Peyer's patch (tissue), 4 donors: ENCODE measurements at places on chromosomes 6 and 20. TPM values are rescaled to one million over a fixed set of nuclear protein-coding genes. Genes with fewer than 3 reads are reported as not detected.

ULBP1 gene
- total RNA-seq, result not detected

SIRPB2 gene
- total RNA-seq, result not detected

- H3K27ac ChIP-seq, result no peak overlapping the region
- DNase-seq, result peak; percentile 44
These were observed 69.6 kb downstream of the PYGB start for GRCh38 chr20:25317351-25318075.

DNA sequence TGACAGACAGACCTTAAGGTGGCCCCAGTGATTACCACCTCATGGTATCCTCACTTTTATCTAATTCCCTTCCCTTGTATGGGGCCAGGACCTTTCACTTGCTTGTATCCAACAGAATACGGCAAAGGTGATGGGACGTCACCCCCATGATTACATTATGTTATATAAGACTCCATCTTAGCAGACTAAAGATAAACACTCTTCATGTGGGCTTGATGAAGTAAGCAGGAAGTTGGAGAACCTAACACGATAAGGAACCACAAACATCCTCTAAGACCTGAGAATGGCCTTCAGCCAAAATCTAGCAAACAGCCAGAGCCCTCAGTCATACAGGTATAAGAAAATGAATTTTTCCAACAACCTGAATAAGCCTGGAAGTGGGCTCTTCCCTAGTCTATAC is 8.0 kb downstream of the SLC17A3 start:
- no peak for DNase-seq
- H3K4me3 ChIP-seq, result no peak overlapping the region
- no peak overlapping the region for H3K27ac ChIP-seq
- no peaks in the 10 kb centered on the region for H3K36me3 ChIP-seq
- H3K27me3 ChIP-seq, result no peaks in the 10 kb centered on the region

DNA sequence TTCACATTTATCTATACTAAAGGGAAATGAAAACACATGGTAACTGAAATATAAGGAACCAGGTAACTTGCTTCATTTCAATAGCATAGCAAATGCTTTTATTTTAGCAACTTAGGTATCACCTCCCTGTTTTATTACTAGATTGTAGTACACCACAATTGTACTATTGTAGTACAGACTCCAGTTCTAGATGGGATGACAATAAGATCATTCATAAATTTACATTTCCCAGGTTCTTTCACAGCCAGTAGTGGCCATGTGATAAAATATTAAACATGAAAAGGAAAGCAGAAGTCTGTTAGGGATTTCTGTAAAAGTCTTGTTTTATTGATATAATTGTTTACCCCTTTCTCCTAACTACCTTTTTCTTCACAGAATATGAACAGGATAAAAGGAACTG is 97.2 kb downstream of the LMBRD1 start:
- no peak overlapping the region for H3K27ac ChIP-seq
- no peak overlapping the region for H3K4me3 ChIP-seq
- no peak for DNase-seq

DNA sequence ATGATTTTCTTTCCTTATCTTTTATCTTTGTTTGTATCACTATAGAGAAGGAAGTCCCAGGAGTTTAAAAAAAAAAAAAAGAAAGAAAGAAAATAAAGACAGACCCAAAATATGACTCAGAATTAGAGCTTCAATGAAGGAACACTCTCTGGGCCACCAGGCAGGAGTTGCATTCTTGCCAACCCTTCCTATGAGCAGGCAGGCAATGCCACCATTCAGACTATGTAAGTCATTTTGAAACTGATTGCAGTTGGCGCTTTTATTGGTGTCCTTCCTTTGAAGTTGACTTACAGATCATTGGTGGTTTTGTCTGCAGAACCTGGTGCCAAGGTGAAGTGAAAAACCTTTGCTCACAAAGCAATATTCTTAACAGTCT is 50.3 kb downstream of the MYB start:
- H3K4me3 ChIP-seq, result no peak overlapping the region
- no peaks in the 10 kb centered on the region for H3K27me3 ChIP-seq
- DNase-seq, result no peak
- H3K36me3 ChIP-seq, result no peaks in the 10 kb centered on the region
- H3K4me1 ChIP-seq, result no peaks in the 10 kb centered on the region
- H3K27ac ChIP-seq, result no peak overlapping the region

- DNase-seq, result no peak
- peaks cover 45% of the 10 kb centered on the region for H3K36me3 ChIP-seq
- H3K4me3 ChIP-seq, result no peak overlapping the region
These were observed 14.2 kb downstream of the TUBB2A start for GRCh38 chr6:3143158-3143557.

DNA sequence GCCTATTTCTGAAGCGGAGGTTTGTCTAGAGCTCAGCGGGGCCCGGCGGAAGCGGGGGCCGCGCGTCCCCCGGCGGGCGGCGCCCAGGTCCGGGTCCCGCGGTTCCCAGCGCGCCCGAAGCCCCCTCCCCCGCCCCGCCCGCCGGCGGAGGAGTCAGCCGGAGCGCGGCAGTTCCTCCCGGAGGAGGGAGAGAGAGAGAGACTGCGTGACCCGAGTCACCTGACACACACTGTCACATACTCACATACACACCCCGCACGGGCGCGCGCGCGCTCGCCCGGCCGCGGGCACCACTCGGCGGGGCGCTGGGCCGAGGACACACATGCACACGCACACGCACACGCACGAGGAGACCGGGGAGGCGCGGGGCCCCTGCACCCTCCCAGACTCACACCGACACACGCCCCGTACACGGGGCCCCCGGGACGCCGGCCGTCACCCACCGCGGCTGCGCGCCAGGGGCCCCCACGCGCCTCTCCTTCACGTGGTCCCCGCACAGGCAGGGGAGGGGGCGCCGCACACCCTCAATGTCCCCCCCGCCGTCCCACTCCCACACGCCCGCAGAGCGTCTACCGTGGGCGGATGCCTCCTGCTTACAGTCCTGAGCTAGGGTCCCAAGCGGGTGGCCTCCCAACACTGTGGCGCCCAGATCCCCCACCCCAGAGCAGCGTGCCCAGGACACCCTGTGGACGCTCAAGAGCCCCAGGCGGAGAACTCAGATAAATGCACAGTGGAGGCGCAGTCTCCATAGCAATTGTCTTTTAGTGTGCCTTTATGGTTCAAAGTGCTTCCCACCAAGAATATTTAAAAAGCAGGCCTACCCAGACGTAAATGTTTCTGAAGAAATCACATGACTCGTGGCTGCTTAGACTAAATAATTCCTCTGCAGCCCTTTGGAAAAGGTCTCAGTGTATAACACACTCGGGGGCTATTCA is at the start of gene RRAGD:
RRAGD (minus strand) TSS at position 203 of the 935 bp plus-strand sequence. CDS start 280 bp downstream, outside the sequence.
- peak; percentile 64 for DNase-seq
- no peaks in the 10 kb centered on the region for H3K36me3 ChIP-seq
- peak within 1 kb of the TSS; percentile 71 for H3K4me3 ChIP-seq
- no peaks in the 10 kb centered on the region for H3K4me1 ChIP-seq
- H3K27ac ChIP-seq, result no peak within 1 kb of the TSS
